Activated gamma-delta T cell treated with anti-CD3 and anti-CD28 coated beads, Interleukin-2, amount 50 U/mL, for 16 hours (primary cell): ENCODE measurements at places on chromosomes 11 and 22.
A peak's percentile ranks its signal among the peaks of the same experiment; 100 is the strongest.

DNA sequence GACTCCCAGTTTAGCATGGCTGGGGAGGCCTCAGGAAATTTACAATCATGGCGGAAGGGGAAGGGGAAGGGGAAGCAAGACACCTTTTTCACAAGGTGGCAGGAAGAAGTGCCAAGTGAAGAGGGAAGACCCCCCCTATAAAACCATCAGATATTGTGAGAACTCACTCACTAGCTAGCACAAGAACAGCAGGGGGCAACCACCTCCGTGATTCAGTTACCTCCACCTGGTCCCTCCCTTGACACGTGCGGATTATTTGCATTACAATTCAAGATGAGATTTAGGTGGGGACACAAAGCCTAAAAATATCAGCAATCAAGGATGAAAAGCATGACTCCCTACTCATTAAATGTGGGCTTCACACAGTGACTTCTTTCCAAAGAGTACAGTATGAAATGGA, 155.0 kb upstream of the CCDC90B start:
- DNase-seq = no peak

GRCh38 chr11:11450744-11451362, 97.8 kb upstream of the CSNK2A3 start:
- DNase-seq = no peak

DNA sequence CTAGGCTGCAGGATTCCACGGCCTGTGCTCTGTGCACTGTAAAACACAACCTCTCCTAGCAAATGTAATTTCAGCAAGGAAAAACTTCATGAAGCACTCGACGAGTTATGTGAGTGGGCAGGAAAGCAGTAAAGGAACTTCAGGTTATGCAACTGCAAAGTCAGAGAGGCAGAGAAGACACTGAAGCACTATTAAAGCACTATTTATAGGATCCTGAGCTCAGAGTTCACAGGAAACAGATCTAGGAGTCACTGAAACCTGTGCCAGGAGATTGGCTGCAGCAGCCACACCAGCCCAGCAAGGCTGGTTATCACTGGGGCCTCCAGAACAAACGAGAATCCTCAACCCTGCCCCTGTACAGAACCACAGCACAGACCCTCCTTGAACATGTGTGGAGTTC, 2.5 kb downstream of the SMIM35 start:
- no peak for DNase-seq

- no peak for DNase-seq
These were observed 3.5 kb upstream of the ZP1 start for GRCh38 chr11:60863550-60864521.

- DNase-seq = no peak
These were observed 521.3 kb downstream of the TBC1D22A start for GRCh38 chr22:47283616-47284270.

DNA sequence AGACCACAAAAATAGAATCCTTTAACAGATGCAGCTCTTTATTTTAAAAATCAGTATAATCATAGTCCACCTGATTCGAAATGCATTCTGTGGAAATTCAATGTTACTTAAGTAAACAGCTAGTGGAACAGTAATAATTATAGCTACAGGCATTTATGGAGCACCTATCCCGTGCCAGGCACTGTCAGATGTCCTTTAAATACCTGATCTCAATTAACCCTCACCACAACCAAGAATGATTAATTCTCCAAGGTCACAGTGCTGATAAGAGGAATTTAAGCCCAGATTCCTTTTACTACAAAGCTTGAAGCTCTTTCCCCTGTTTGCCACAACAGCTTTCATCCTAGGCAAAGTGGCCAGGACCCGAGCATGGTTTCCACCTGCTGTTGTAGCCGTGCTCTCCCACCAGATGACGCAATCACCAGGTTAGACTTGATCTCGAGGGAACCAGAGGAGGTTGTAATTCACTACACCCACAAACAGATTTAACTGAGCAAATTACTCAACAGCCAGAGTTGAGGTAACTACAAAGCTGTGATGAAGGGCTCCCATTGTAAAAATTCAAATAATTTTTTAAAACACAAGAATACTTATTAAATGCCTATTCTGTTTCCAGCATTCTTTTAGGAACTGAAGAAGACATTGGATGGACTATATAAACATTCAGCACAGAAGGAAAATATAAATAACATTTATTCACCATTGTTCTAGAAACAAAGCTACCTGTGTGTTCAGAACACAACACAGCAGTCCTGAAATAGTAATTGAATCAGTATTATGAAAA, 10.3 kb downstream of the PRDM10 start:
- peak; percentile 16 for DNase-seq

GRCh38 chr11:60945295-60945667, 6.7 kb downstream of the SLC15A3 start:
- no peak for DNase-seq

DNA sequence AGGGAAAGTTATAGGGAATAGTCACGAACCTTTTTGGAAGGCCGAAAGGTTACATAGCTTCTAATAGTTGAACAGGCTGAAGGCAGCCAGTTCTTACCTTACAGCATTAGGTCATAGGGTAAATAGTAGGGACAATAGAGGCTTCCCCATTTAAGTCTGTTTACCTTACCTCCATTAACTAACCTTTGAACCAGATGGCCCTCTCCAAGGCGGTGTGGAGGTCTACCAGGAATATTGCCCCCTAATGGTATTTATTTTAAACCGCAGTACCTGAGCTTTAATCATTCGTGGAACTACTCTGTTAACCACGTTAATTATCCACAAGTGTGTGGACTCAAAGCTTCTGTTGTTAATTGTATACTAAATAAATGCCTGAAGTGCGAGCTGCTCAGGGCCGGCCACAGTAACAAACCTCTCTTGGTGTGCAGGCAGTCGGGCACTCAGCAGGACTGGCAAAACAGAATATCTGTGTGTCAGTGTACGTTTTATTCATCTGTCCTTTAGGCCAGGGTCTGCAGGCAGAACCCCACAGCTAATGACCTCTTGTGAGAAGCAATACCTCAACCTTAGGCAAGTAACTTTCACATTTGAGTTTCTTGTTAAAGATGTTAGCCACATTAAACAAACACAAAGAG, 81.7 kb downstream of the PRCP start:
- DNase-seq = no peak

DNA sequence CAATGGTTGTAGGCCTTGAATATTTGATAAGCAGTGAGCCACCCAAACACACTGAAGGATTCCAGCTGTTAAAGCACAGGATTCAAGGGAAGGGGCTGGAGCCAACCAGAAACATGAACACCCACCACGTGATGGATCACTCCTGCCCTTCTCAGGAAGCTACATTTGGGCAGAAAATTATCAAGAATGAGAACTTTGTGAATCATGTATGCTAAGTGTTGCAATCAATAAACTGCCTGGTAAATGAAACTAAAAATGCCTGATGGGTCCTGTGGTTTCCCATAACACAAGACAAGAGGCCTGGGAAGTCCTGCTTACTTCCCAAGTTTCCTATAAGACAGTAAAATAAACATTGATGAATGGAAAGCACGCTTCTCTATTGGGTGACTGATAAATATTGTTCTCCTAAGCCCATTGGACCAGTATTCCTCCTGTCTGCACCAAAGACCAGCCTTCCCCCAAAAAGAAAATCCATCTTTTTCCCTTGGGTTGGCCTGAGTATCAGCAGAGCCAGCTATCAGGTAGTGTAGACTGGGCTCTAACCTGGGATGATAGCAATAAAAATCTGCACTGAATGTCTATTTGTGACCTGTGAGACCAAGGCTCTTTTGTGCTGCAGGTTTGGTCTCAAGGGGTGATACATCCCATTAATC, 98.4 kb downstream of the CCDC83 start:
- no peak for DNase-seq

GRCh38 chr11:26045082-26045481, 286.8 kb upstream of the ANO3 start:
- no peak for DNase-seq

- DNase-seq = no peak
These were observed 12.7 kb upstream of the FOLR1 start for GRCh38 chr11:72179049-72179803.

- DNase-seq = no peak
These were observed 16.2 kb downstream of the BAD start for GRCh38 chr11:64268025-64268892.

GRCh38 chr11:83158357-83158786, 1.4 kb downstream of the PCF11 start:
- DNase-seq = no peak

DNA sequence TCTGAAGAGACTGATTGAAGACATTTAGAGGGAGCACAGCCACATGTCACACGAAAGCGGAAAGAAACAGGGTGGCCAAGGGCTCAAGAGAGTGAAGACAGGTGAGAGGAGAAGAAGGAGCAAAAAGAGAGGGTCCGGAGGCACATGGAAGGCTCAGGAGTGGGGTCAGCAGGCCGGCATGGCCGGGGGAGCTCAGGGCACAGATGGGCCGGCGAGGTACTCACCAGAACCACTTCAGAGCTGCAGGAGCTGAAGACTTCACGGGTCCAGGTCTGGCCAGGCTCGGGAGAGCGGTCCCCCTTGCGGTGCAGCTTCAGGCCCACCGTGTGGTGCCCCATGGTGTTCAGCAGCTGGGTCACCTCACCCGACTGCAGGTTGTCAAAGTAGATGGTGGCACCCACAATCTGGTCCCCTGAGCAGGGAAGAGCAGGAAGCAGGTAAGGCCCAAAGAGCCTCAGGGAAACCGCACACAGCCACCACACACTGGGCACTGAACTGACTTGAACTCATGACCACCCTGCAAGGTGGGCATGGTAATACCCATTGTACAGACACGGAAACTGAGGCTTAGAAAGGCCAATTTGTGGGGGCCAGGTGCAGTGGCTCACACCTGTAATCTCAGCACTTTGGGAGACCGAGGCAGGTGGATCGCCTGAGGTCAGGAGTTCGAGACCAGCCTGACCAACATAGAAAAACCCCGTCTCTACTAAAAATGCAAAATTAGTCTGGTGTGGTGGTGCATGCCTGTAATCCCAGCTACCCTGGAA, 11.6 kb downstream of the AHNAK start:
- DNase-seq = no peak

- DNase-seq = no peak
These were observed 36.9 kb upstream of the POLA2 start for GRCh38 chr11:65224930-65225278.

- DNase-seq = peak; percentile 30
These were observed 1.7 kb downstream of the SBF1 start for GRCh38 chr22:50473088-50473487.

GRCh38 chr11:36775130-36775529, 177.1 kb upstream of the RAG2 start:
- no peak for DNase-seq

DNA sequence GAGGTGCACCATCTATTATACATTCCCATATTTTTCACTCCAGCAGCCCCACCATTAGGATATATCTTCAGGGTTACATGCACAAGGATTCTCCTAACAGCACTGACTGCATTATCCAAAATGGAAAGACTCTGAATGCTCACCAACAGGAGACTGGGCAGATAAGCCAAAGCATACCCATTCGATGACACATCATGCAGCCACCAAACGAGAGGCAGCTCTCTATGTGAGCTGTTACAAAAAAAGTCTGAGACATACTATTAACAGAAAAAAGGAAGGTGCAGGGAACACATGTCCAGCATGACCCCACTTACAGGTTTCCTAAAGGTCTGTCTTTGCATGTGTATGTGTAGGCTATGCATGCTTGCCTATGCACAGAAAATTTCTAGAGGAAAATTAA, 12.4 kb upstream of the SERPIND1 start:
- DNase-seq = no peak

DNA sequence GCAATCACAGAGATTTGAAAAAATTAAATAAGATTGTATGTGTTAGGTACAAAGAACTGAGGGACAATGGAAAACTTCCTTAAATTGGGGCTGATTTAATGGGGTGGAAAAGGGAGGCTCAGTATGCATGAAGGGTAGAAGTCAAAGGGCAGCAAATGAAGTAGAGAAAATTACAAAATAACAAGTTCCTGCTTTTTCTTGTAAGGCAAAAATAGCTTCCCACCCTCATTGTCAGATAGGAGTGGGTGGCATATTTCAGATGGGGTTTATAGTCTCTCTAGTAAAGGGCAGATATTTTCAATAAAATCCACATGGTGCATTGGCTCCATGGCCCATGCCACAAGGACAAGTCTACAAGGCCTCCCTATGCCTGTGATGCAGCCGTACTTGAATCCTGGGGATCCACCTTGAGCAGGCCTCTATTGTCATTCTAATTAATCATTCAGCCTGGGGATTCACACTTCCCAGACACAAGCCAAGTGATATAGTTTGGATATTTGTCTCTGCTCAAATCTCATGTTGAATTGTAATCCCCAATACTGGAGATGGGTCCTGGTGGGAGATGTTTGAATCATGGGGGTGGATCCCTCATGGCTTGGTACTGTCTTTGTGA, 36.7 kb upstream of the SESN3 start:
- no peak for DNase-seq

DNA sequence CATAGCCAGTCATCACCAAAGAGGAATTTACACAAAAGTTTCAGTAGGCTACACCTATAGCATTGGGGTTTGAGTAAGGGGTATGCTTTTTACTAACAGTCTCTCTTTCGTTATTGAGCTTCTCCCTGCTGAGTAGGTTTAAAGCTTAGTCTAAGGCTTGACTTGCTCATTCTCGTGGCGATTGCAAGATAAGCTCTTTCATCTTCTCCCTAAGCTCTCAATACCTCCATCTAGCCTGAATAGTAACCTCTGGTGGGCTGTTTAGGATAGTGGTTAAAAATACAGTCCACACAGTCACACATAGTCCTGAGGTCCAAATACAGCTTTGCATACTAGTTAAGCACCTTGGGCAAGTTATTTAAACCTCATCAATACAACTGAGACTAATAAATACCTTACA, 65.6 kb downstream of the IMMP1L start:
- no peak for DNase-seq
